ENCODE measurements at places on chromosomes 7 and 10. TPM values are rescaled to one million over a fixed set of nuclear protein-coding genes. Genes with fewer than 3 reads are reported as not detected.

GRCh38 chr7:17456541-17456940 is 158.1 kb downstream of the AHR start:
- DNase-seq, result peak; percentile 14

The OR2A42 gene
- polyA plus RNA-seq, result not detected

- no peak for DNase-seq
Observed at GRCh38 chr10:43333653-43334052, 37.8 kb upstream of the FXYD4 start.

GRCh38 chr10:65394502-65395297 is 1531.1 kb upstream of the LRRTM3 start:
- DNase-seq, result no peak

- DNase-seq, result no peak
Observed at GRCh38 chr7:651032-651728, 75.3 kb upstream of the DNAAF5 start.

- no peak for DNase-seq
Observed at GRCh38 chr10:15738270-15738925, 18.7 kb upstream of the ITGA8 start.

DNA sequence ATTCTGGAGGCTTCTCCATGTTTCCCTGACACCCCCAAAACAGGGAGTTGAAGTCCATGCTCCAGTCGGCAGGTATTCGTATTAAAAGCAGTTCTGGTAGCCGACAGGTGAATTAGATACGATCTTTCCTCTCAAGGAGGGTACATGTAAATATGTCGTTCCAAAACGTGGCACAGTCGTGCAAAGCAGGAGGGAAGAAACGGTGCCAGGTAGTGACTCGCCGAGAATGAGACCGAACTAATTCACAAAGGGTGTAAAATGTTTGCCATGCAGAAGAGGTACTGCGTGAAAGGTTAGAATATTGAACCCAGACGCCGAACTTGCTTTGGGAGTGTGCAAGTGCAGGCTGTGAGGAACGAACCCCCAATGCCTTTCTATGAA is 483 bp downstream of the EDRF1 start:
- peak; percentile 3 for DNase-seq

GRCh38 chr7:30877015-30877769 is 34.5 kb upstream of the AQP1 start:
- DNase-seq, result no peak

GRCh38 chr10:69567920-69568319 is 5.3 kb downstream of the NEUROG3 start:
- peak; percentile 51 for DNase-seq

DNA sequence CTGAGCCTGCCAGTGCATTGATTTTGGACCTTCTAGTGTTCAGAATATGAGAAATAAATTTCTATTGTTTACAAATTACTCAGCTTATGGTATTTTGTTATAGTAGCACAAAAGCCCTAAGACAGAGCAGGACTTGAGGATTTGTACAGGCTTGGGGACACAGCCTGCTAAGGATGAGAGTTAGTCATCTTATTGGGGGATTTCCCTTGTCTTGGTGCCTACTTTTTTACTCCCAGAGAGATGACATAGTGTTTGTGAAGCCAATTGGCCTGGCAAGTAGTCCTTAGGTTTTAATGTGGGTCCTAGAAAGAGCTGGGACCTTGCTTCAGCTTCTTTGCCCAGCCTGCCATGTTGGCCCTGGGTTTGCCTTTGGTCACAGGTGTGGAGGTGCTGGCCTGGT is 364.0 kb downstream of the REEP3 start:
- no peak for DNase-seq

DNA sequence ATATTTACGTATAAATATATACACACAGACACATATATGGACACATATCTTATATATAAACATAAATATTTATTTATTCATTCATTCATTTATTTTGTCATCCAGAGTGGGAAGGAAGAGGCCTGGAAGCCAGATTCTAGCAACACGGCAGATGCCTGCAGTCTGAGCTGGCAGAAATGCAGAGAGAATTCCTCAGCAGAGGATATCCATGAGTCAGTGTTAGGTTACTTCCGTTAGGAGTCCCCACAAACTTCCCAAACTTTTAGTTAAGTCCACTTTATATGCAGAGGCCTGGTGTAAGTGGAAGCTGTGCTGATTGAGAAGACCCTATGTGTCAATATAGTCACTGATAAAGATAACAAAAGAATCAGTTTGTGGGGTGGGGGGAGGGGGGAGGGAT is 89.6 kb downstream of the PPP1R17 start:
- peak; percentile 84 for DNase-seq

The PNLIPRP3 gene
- not detected for polyA plus RNA-seq

DNA sequence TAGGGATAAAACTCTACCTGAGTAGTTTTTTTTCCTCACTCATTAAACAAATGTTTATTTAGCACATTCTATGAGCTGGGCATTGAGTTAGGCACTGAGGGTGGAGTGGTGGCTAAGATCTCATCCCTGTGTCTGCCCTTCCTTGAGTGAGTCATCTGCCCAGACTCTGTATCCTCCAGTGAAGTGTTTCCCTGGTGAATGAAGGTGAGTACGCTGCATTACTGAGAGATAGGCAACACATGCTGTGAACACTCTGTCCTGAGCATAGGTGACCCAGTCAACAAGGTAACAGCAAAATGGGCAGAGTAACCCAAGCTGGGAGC is 5.8 kb downstream of the PITX3 start:
- peak; percentile 28 for DNase-seq

The PLCE1 gene
- 2.2 TPM for polyA plus RNA-seq

DNA sequence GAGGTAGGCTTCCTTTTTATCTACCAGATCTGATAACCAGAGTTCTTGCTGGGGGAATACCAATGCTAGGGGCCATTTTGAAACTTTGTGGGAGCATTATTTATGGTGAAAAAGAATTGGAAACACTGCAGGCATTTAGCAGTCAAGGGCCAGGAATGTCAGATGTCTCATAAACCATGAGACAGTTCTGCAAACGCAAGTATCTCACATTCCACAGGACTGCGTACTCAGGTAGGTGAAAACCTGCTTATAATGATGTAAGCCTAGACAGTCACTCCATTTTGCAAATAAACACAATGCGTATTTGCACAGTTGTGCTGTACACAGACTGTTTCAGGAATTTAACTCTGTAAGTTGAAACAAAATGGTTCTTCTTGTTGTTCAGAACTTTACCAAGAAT is 33.9 kb downstream of the ECHDC3 start:
- DNase-seq, result peak; percentile 69

- no peak for DNase-seq
Observed at GRCh38 chr7:150417863-150418262, 32.6 kb upstream of the GIMAP8 start.

DNA sequence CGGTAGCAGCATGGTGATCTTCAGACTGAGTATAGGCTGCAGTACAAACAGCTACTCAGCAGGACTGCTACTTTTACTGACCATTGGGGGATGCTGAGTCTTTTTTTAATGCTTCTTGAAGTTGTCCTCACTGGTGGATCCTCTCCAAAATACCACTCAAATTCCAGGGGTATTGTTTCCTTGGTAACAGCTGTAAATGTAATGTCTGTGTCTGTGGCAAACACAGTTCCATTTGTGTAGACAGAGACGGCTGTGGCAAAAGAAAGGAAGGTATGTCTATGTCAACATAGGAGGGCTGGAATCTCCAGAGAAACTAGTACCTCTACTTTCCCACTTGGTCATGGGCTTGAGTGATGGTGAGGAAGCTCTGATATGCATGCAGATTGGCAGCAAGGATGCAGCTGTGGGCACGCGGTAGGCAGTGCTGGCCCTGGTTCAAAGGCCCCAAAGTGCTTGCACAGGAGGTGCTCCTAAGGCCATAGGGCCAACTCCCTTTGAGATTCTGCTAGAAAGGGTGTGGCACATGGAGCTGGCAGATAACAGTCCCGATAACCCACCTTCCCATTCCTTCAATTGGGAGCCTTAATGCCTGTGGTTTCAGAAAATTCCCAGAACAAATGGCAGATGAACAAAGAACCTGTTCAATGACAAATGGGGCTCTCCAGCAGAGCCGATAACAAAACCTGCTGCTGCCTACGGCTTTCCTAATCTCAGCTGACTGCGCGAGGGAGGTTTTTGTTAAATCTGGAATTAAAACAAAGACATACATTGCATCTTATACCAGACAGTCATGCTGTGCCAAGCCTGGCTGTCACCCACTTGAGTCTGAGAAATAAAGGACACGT is 43.0 kb downstream of the PKD1L1 start:
- DNase-seq, result no peak

DNA sequence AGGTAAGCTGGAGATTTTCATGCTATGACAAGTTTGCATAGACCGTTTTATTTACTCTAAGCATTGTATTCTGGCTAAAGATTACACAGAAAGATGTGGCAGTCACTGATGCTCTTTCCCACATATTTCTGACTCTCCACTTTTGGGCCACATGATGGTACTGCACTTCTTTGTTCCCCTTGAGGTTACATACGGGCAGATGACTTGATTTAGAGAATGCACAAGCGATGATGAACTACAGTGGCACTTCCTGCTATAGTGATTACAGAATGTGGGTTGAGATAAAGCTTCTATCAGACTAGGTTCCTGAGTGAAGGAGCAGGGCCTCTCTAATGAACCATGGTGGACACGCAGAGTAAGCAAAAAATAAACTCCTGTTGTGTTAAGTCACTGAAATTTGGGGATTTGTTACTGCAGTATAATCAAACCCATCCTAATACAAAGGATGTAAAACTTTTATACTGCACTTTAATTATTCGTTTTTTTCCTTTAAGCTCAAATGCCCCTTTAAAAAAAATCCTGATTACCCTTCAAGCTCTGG is 177.9 kb downstream of the TAX1BP1 start:
- DNase-seq, result peak; percentile 83

DNA sequence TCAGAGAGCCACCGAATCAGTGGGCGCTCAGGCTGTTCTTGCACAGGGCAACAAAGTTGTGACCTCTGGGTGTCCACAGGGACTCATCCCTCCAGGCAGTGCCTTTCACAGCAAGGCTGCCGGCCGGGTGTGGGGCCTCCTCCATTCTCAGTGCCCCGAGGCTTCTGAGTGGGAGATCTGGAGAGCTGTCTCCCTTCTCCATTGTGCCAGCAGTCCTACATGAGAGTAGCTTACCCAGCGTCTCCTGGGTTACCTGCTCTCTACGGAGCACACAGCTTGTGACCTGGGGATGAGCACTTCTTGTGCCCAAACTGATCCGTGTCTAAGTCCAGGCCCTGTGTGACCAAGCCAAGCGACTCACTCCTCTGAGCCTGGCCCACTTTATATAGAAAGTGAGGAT is 240.9 kb upstream of the GRB10 start:
- no peak for DNase-seq

The CFAP46 gene
- 1.6 TPM for polyA plus RNA-seq

The GBX1 gene
- polyA plus RNA-seq, result not detected

DNA sequence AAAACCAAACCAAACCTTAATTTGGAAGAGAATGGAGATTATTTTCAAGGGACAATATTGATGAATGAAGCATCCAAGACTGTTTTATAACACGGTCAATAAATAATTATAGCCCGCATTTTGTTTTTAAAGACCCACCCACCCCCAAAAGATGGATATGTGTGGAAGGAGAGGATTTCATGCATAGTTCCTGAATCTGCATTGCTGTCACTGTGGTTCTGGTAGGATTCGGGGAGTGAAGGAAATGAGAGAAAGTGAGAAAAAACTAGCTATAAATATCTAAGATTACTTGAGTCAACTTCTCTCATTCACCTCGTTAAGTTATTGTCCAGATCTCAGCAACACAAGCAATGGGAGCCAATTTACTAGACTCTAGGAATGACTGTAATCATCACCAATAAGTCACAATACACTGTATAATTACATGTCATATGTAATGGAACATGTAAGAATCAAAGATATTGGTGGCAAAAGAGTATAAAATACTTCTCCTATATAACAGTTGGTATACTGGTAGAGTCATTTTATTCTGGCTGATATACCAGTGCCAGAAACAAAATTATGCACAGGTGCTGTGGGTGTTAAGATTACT is 30.2 kb downstream of the NAMPT start:
- DNase-seq, result no peak

- no peak for DNase-seq
Observed at GRCh38 chr10:78199005-78199725, 165.5 kb downstream of the RPS24 start.

GRCh38 chr10:78552261-78552811 is 516.4 kb upstream of the ZMIZ1 start:
- peak; percentile 60 for DNase-seq

DNA sequence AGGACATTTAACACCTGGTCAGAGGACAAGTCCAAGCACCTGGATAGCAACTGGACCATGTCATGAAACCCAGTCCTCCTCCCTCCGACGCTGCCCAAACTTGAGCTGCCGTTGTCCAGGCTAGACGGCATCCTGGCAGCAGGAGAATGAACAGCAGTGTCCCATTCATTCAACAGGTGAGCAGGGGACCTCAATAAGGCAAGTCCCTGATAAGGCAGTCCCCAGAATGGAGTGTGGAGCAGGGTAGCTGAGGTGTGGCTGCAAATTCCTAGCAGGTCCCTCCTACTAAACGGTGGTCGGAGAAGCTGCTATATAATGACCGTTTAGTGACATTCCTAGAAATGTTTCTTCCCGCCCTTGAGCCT is 169.8 kb downstream of the PRKAG2 start:
- no peak for DNase-seq

DNA sequence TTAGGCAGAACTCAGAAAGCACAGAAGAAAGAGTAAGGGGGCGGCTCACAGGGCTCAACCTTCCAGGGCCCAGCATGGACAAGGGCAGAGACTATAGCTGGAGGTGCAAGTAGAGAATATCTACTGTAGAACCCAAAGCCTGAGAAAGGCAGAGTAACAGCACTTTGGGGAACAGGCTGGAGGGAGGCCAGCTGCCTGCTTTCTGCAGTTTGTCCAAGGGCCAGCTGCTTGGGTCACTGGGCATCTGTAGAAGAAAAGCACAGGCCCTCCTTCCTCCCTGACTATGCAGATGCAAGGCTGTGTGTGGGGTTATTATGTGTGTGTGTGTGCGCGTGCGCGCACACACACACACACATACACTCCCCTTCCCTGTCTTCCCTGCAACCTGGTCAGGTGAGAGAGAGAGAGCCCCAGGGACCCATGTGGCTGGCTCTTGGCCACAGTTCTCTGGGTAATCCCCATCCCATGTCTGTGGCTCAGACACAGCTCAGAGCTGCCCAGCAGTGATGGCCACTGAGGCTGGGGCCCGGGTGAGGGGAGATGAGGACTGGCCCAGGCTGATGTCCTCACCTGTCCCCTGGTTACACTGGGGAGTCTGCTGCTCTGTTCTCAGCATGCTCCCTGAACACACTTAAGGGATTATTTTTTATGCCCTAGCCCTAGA is 9.0 kb downstream of the ADRA2A start:
- DNase-seq, result no peak

GRCh38 chr10:22711373-22711772 is 3.0 kb downstream of the PIP4K2A start:
- no peak for DNase-seq

DNA sequence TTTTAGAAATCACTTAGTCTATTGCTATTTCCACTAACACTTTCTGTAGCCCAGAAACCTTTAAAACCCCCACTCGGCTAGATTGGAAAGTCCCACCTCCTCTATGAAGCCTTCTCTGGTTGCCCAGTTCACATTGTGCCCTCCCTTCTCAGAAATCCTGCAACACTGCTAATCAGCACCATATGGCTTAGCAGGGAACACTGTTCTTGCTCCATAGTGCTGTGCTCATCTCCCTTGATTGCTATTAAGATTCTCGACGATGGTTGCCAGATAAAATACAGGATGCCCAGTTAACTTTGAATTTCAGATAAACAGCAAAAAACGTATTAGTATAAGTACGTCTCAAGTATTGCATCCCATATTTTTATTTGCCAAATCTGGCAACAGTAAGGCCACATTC is 40.1 kb upstream of the XPNPEP1 start:
- peak; percentile 58 for DNase-seq

- DNase-seq, result no peak
Observed at GRCh38 chr10:83373671-83374070, 765.6 kb upstream of the GHITM start.

The PON3 gene
- not detected for polyA plus RNA-seq

The RPEL1 gene
- polyA plus RNA-seq, result 0.07 TPM
